Central memory CD4-positive, alpha-beta T cell (primary cell): ENCODE measurements at places on chromosomes 13 and 19.

- no peak for DNase-seq
These were observed 172.2 kb upstream of the SLC10A2 start for GRCh38 chr13:103238441-103238840.

GRCh38 chr13:59946944-59947343 lies 216.8 kb downstream of the DIAPH3 start:
- no peak for DNase-seq

DNA sequence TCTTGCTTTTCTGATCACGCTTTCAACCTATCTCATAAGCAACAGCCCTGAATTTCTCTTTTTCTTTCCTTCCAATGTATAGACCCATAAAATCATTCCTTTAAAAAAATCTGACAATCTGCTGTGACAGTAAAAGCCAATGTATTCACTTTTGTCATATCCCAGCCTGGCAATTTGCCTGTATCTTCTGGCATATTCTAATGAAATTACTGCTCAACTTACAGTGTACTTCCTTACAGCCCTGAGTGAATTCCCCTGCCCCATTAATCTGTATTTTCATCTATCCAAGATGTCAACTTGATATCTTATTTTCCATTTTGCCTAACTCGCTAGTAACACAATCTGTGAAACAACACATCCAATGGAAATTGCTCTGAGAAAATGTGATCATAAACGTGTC lies 18.0 kb upstream of the SERP2 start:
- no peak for DNase-seq

- no peak for DNase-seq
These were observed 132.9 kb downstream of the LIG4 start for GRCh38 chr13:108082481-108082880.

DNA sequence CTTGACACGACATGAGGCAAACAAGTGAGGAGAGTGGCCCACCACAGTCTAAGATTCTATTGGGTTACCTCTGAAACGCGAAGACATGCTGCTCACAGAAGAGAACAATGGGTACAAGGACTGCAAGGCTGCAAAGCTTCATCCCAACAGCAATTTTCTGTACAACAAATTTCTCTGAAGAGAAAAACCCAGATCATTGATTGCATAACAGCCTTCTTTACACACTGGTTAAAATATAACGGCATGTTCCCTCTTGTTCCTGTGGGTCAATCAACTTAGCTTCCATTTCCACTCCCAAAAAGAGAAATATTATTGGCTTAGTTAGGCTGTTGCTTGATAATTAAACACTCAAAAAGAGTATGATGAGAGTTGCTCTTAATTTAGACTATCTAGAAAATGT lies at the start of gene CPB2:
Gene CPB2, minus strand, starts transcription at position 166 of the 400 bp plus-strand sequence. Its CDS starts 24 bp downstream, at position 142.
- no peak for DNase-seq

DNA sequence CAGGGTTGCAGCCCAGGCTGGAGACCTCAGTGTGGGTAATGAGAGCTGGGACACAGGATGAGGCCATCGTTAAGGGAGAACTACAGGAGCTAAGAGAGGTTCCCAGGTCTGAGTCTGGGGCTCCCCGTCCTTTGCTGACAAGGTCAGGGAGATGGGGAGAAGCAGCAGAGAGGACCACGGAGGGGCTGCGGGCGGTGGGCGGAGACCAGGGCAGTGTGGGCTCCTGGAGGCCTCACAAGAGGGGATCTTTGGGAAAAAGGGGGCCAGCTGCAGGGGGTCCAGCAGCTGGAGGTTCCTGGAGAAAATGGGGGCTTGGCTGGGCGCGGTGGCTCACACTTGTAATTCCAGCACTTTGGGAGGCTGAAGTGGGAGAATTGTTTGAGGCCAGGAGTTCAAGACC lies 16.0 kb downstream of the RFX1 start:
- DNase-seq, result no peak

DNA sequence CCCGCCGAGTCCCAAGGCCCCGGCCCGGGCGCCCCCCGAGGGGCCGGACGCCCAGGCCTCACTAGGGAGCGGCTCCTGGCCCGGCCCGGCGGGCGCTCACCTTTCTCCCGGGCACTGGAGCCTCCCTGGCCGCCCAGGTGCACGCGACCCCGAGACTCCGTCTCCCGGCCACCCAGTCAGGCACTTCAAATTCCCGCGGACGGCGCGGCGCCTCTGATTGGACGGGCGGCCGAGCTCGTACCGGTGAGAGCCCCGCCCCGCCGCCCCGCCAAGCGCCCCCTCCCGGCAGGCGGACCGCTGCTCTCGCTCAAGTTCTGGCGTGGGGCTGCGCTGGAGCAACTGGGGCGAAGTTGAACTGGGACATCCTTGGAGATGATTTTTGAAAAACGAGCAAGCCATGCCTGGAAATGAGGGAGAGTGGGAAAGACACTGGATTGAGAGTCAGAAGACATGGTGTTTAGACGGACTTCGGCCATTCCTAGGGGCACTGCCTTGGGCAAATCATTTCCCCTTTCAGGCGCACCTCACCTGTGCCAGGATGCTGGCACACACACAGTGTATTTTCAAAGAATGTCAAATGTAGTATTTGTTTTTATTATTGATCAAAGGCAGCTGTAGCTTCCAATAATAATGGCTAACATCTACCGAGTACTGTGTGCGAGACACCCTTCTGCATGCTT lies 485.3 kb downstream of the UQCRFS1 start:
- peak; percentile 30 for DNase-seq

DNA sequence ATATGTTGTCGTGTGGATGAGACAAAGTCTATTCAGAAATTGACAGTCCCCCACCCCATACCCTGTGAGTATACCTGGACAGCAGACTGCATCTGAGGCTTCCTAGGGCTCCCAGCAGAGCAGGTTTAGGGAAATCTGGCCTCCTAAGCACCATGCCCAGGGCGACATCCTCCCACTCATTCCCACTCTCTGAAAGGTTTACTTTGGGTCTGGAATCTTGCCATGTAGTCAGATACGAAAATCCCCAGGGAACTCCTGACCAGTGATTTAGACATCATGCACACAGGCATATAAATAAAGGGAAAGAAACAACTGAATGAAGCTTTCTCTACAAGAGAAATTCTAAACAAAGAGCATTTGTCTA lies 717 bp upstream of the NALCN start:
- DNase-seq, result no peak

DNA sequence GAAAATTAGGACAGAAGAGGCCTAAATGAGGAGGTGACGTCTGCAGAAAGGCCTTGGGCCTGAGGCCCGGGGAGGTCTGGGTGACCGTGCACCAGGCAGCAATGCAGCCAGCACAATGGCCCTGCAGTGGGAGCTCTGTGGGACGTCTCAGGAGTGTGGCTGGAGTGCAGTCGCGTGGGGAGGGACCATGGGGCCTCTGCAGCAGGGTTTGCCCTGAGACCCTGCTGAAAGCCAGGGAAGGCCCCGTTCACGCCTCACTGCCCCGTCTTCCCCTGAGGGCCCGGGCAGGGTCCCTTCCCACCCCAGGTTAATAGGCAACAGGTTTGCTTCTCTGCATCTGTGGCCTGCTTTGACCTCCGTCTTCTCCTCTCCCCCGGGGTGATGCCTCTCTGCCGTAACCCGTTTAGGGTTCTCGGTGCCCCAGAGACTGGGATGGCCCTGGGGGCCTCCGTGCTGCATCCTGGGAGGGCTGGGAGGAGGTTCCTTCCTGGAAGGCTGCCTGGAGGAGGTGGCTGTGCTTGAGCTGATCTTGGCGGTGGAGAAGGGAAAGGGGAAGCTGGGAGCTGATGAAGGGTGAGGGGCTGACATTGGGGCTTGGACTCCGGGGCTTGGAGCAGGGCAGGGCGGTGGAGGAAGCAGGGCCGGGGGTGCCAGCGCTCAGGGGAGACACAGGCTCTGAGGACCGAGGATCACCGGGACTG lies 9.7 kb downstream of the PALM start:
- no peak for DNase-seq

DNA sequence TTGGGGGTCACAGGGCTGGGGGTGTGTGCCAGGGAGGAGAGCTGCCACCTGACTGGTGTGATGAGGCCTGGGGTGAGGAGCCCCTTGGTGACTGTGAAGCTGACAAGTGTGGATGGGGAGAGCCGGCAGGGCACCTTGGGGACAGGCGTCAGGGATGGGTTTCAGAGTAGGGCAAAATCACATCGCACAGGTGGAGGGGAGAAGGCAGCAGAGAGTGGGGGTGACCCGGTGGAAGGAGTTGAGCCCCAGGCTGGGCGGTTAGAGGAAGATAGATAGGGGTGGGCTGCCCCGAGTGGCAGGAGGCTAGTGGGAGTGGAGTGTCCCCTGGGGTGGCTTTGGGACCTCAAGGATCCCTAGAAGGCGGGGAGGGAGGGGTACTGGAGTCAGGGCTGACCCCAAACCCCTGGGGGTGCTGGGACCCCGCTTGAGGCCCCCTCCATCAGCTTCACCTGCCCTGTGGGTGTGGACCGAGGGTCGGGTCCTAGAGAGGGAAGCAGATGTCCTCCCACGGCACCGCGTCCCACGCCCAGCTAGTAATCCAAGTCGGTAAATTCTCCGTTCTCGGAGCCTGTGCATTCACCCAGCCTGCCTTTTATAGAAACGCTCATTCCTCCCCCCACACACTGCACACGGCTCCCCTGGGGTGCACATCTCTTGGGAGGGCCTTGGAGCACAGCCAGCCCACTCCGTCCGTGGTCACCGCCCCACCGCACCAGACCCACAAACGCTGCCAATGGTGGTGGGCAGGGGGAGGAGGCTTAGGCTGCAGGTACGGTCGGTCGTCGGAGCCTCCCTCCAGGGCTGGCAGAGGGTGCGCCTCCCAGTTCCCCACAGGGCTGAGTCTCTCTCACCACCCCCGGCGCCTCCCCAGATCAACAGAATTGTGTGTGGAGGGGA lies 2.4 kb downstream of the CTXN1 start:
- DNase-seq, result no peak

- DNase-seq, result no peak
These were observed 18.2 kb downstream of the IL17D start for GRCh38 chr13:20721454-20722357.

- DNase-seq, result no peak
These were observed 100.5 kb downstream of the DNAJC15 start for GRCh38 chr13:43123856-43124255.

- no peak for DNase-seq
These were observed 15.5 kb downstream of the KLF2 start for GRCh38 chr19:16340092-16340491.

- no peak for DNase-seq
These were observed 45.6 kb downstream of the CELF5 start for GRCh38 chr19:3269916-3270671.

DNA sequence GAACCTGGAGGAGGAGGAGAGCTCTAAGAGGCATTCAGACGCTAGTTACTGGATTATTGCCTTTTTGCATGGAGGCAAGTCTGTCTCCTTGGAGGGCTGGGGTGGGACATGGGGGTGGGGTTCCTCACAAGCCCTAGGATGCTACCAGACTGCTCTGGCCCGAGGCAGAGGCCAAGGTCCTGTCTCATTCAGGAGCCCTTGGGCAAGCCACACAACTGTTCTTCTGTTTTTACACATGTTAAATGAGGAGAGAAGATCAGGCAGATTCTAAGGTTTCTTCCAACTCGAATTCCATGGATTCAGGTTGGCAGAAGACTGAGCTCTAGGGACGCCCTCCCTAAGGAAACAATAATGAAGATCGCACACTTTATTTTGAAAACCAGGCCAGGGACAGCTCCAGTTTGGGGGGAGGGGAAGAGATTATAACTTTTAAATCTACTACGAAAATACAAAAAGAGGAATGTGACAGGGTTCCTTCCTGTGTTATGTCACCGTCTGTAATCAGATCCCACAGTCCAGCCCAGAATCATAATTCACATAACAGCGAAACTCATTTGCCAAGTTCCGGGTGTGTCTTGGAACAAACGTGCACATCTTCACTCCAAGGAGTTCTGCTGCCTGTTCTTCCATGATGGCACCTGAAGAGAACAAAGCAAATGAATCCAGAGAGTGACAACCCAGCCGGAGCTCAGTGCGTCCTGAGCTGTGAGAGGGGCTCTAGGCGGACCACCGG lies 25.2 kb downstream of the IL17D start:
- DNase-seq, result no peak
